Cardiac septum (tissue), 1 donor: ENCODE measurements at places on chromosomes 1 and 21. TPM values are rescaled to one million over a fixed set of nuclear protein-coding genes. Genes with fewer than 3 reads are reported as not detected.

The S100A7A gene
- not detected for total RNA-seq

The MCOLN2 gene
- total RNA-seq: 0.13 TPM

GRCh38 chr1:113542221-113542701 is 151.9 kb downstream of the MAGI3 start:
- no peak for DNase-seq

DNA sequence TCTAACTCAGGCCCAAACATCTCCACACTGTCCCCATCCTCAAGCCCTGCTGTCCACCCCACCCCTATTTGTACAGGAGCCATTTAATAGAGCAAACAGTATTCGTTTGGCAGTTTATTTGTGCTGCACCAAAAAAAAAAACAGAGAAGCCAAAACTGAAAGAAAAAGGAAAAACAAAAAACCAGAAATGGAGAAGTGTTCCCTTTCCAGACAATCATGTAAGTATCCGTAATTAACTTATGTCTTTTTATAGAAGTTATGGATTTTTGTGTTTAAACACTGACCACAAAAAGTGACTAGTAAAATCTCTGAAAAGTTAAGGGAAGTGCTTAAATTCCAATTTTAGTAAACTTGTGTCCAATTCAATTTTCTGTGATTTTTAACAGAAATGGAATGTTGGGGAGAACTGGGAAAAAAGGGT is 40.4 kb upstream of the ZBTB18 start:
- DNase-seq: no peak

DNA sequence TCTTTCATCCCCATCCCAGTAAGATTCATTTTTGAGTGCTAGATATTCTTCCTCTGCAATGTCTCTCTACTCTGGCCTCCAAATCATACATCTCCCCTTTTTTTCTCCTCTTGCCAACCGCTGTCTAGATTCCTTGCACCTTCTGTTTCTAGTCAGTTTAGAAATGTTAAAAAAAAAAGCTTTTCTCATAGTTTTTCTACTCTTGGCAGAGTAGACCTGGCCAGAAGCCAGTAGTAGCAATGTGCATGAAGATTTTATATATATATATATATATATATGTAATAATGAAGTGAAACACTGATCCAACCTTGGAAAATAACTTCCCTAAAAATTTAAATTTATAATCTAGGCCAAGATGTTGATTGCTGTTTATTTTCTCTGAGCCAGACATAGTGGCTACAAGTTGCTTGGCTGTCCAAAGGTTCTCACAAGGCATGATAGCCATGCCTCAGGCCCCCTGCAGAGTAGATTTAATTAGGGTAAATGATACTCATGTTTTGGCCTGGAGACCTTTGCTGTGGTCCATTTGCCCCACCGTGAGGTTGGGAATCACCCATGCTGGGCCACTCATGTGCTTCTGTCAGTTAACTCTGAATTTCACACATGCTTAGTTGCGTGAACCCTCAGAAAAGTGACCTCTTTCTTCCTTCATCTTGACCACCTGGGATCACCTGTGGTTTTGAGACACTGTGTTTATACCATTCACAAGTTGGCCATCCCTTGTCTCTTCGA is 103.4 kb upstream of the KCNE2 start:
- DNase-seq: no peak

- no peak for DNase-seq
Measured at GRCh38 chr1:58443986-58444868, 102.3 kb downstream of the OMA1 start.

DNA sequence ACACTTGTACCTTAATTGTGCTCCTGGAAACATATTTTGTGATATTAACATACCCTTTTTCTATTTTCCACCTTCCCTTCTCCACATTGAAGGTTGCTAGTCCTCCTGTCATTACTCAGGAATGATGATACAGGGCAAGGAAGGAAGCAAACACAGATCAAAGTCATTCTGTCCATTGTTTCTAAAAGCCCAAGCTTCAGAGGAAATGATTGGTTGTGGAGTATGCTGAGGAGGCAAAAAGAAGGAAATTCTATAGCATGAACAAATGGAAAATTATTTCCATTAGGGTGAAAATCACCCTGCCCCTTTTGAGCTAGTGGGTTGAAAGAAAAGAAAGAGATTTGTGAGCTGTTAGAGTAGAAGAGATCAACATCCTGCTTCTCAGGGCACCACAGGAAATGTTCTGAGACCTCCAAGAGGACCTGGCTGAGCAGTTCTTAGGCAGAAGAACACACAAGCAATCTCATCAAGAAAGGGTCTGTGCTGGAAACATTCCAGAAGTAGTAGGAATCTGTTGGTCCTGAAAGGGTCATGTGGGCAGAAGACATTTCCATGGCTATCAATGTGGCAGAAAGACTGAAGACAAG is 29.0 kb upstream of the PRRX1 start:
- DNase-seq: no peak
